Activated T-cell treated with anti-CD3 and anti-CD28 coated beads for 24 hours (primary cell): ENCODE measurements at places on chromosomes 3 and 15.

DNA sequence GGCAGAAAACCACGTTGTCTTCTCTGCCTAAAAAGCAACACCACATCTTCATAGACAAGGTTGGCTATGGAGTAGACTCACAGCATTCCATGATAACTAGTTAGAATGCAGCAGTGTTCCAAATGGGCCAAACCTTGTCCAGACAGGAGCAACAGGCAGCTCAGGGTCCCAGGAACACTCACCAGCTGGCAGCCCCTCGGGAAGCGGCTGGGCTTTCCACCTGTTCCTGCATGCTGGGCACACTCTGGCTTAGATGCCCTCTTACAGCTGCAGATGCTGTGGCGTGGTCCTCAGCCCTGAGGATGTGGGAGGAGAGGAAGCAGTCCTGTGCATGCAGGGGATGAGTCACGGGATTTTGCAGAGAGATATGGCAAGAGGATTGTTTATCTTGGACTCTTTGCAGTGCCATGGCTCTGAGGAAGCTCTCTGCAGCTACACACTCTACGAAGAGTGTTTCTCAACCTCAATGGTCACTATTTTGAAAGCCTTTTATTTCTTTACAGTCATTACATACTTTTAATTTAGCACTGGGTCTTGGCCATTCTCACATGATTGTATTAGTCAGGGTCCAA, 11.3 kb downstream of the NRROS start:
- DNase-seq = no peak

GRCh38 chr15:91182101-91182500, 82.0 kb downstream of the SV2B start:
- no peak for DNase-seq

GRCh38 chr3:39105687-39106063, 1.8 kb downstream of the GORASP1 start:
- DNase-seq = no peak

DNA sequence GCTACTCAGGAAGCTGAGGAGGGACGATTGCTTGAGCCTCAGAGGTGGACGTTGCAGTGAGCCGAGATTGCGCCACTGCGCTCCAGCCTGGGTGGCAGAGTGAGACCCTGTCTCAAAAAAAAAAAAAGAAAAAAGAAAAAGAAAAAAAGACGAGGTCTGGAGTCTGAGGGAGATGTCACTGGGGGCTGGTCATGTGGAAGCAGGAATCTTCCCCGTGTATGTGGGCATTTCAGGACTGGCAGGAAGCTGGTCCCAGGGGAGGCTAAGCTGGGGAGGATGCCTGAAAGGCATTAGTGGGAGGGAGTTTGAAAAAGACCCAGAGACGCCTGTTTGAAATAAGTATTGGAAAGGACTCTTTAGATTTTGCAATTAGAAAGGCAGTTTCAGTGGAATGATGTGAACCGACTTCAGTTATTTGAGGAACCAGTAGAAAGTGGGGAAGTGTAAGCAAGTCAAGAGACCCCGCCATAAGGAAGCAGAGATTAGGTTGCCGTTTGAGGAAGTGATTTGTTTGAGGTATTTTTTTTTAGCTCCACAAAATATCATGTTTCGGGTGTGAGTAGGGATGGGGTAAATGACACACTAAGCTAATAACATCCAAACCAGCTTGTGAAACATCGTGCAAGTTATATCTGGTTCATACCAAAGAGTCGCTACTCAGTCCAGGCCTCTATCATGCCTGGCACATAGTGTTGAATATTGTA, 55.5 kb downstream of the ST6GAL1 start:
- no peak for DNase-seq

DNA sequence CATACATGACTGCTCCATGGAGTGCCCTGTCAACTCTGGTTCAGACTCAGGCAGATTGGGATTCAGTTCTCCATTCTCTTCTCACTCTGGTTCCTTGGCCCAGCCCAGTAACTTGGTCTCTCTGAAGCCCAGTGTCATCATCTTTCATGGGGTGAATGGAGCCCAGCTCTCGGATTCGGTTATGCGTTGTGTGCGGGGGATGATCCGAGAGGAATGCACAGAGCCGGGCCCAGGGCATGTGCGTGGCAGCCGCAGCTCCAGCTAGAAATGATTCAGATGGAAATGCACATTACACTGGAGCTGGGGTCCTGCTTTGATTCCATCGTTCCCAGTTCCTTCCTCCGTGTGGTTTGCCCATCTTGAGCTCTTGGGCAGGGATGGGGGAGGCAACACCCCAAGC, 189.4 kb downstream of the FEZF2 start:
- DNase-seq = no peak

GRCh38 chr3:180855364-180855763, 57.1 kb upstream of the FXR1 start:
- DNase-seq = no peak

DNA sequence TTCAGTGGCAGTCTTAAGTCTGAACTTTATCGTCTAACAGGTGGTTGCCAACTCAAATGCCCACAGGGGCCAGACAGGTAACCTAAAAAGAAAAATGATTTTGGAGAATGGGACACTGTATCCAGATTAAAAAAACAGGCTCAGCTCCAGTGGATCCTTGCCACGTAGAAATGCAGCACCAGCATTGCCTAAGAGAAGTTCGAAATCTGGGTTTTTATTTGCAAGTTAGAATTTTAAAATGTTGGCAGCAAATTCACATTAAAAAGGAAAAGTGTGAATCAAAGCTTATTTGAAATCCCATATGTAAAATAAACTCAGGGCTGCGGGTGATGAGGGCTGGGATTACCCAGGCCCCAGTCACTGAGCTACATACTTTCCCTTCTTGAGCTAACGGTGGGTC, 408.5 kb upstream of the SUCLG2 start:
- no peak for DNase-seq

- peak; percentile 10 for DNase-seq
Measured at GRCh38 chr15:33292717-33293307, 18.0 kb upstream of the RYR3 start.

GRCh38 chr3:119240591-119241434, at the start of gene B4GALT4:
Gene B4GALT4, minus strand, starts transcription at chr3:119240878. Its CDS starts 10,779 bp downstream, at chr3:119230099.
- peak; percentile 60 for DNase-seq

DNA sequence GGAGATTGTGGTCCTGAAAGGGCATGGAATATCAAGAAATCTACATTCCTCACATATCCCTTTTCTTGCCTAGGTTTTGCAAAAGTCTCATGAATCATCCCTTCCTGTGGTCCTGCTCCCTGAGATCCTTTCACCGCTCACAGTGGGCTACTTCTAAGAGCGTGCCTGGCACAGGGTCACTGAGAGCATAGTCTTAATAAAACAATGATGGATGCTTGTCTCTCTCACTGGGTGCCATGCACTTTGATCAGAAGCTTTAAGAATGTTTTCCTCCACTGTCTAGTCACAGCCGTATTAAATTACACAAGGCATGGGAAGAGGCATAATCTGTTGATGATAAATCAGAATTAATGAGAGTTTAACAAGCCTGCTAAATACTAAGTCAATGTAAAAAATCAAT, 269.7 kb upstream of the ATP10A start:
- DNase-seq = no peak

DNA sequence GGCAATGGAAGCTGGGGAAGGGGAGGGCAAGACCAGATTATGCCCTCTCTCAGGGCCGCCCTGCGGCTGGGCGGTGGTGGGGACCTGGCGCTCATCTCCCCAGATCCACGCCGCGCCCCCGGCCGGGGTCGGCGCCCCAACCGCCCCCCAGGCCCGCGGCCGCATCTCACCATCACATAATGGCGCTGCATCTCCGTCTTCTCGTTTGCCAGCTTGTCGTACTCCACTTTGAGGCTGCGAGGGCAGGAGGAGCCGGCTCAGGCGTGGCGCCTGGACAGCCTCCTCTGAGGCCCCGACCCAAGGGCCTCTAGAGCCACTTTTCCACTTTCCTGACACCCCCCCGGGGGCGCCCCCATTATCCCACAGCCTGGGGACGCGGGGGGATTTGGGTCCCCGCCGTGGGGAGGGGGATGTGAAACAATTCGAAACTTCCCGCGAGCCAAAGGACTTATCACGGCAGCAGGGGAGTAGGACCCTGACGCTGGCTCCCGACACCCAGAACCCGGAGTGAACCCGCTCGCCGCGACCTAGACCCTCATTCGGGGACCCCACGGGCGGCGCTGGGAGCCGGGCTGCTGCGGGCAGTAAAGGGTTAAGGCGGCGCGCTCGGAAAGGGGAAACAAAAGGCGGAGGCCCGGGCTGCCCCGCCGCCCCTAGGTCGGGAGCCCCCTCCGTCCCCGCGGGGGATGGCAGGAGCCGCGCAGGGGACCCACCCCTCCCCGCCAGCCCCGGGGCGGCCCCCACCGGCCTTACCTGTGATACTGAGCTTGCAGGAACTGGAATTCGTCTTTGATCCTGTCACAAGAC, 2.1 kb downstream of the TLE3 start:
- peak; percentile 26 for DNase-seq

GRCh38 chr3:59880717-59881116, 830.9 kb upstream of the CFAP20DC start:
- no peak for DNase-seq

- DNase-seq = no peak
Measured at GRCh38 chr3:170670504-170670903, 84.6 kb upstream of the SLC7A14 start.

GRCh38 chr3:42535981-42536784, 33.7 kb downstream of the VIPR1 start:
- DNase-seq = no peak
